H54 (cell line): ENCODE measurements at places on chromosomes 3 and 15.

GRCh38 chr3:150528354-150528797 is 17.9 kb downstream of the SERP1 start:
- DNase-seq: no peak

DNA sequence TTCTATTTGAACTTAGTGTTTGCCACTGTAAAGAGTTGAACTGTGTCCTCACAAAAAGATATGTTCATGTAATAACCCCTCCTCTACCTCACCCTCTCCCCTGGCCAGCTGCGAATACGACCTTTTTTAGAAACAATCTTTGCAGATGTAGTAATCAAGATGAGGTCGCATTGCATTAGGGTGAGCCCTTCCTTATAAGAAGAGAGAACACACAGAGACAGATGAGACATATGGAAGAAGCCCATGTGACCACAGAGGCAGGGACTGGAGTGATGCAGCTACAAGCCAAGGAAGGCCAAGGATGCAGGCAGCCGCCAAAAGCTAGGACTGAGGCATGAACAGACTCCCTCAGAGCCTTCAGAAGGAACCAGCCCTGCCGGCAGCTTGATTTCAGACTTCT is 27.6 kb downstream of the GPR176 start:
- DNase-seq: no peak

DNA sequence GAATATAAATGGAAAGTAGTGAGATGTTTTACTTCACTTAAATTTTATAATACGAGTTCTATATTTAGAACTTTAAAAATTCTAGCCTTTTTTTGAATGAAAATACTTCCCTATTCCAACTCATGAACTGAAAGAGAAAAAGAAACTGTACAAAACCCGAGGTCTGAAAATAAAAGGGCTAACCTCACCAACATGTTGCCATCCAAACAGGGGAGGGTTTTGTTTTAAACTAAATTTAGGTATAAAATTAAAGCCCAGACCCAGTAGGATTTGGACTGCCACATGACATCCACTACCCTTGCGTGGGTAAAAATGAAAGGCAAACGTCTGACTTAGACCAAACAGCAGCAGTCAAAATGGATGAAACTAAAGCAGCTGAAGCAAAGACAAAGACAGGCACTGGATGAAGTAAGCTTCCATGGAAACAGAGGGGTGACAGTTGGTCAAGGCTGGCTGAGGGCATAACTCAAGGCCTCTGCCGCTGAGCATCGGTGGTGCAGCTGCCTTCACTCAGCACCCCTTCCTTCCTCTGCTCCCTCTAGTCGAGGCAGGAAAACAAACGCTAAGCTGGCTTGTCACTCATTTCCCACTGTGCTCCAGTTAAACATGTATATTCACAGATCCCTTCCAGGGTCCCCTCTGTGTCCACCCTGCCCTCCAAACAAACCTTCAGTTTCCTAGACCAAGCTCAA is 58.1 kb downstream of the TM4SF4 start:
- DNase-seq: no peak

DNA sequence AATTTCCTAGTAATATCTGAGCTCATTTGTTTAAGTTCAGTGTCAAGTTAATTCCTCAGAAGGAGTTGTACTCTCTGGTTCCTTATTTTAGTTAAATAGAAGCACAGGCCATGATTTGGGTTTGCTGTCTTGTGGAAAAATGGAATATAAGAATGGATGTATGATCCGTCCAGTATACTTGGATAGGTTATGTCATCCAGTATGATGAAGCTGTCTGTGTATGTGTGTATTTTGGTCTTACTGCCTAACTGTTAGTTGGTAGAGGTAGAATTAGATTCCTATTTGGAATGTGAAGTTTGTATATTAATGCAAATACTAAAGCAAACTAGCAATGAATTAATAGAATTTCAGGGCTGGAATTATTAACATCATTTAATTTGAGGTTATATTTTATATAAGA is 7.9 kb downstream of the KBTBD8 start:
- DNase-seq: no peak

DNA sequence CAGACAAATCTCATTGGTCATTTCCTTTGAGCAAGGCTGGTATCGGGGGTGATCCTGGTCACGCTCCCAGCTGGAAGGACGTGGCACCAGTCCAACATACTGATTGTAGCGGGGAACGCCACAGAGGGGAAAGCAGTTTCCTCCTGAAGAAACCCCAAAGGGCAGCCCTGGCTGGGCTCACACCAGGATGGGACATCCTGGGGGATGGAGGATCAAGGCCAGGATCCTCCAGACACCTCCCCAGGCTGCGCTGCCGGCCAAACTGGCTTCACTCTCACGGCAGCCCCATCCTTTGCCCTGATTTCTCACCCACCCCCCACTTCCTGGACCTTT is 36.6 kb downstream of the MUC20 start:
- no peak for DNase-seq

DNA sequence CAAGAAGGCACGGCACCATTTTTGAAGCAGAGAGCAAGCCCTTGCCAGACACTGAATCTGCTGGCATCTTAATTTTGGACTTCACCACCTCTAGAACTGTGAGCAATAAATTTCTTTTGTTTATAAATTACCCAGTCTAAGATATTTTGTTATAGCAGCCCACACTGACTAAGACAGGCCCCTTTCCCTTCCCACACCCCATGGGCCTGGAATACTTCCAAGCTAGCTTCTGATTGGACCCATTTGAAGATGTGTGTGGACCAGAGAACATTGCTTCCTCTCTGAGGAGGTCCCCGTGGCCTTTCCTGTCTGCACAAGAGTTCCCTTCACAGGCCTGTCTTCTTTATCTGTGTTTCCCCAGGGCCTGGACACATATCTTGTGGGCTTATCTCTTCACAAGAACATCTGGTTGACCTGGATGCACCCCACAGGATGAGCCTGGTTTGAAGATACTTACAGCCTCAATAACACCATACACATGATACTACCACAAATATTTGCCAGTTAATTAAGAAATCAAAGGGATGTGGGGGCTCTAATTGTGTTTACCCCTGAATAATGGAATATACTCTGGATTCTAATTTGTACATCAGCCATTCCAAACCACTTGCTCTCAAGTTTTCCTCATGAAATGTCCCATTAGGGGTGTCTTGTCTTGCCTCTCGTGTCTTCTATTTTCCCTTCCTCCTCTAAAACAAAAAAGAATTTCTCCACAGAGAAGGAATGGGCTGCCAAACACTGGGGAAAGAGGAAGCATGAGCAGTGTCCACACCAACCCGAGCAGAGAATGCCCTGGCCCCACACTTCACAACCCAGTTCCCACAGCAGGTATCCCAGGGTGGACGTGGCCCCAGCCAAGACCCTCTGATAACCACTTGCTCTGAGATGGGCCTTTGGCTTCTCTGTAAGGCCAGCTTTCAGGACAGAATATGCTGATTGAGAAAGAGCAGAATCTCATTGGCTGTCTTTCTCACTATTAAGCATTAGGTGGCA is 42.5 kb downstream of the GLB1 start:
- no peak for DNase-seq

DNA sequence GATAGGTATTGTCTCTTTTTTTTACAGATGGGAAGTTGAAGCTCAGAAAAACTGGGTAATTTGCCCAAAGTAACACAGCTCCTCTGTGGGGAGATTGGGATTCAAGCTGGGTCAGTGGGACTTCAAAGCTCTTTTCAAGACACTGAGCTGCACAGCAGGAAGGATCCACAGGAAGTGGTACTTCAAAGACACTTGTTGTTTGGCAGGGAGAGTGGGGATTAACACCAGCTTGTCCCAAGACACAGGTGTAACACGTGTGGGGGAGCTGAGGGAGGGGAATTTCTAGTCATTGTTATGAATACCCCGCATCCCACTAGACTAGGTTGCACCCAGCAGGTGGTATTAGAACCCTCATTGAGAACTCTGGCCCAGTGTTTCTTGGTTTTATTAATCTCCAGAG is 116.0 kb downstream of the FOXB1 start:
- no peak for DNase-seq

- DNase-seq: no peak
Measured at GRCh38 chr3:187292631-187293515, 1.3 kb upstream of the MASP1 start.

- DNase-seq: no peak
Measured at GRCh38 chr3:149716984-149717383, 35.3 kb downstream of the COMMD2 start.

- no peak for DNase-seq
Measured at GRCh38 chr3:42581400-42581708, 413 bp downstream of the SEC22C start.

GRCh38 chr3:74426571-74426970 is 187.9 kb downstream of the CNTN3 start:
- no peak for DNase-seq

DNA sequence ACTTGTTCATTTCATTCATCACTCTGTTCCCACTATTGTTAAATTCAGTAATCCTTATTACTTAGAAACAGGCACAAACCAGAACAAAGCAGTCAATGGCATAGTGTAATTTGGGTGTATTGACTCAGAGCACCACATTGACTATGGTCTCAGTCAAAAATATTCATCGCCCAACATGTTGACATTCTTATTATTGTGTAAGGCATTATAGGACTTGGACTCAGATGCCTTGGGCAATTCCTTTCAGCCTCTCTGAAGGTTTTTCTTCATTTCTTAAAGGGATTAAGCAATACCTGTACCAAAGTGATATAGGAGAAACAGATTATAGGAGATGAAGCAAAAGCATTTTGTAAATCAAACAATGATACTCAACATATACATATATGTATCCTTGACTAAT is 114.7 kb upstream of the BHLHE40 start:
- DNase-seq: no peak

- no peak for DNase-seq
Measured at GRCh38 chr3:156693166-156693565, 18.8 kb downstream of the TIPARP start.

- no peak for DNase-seq
Measured at GRCh38 chr3:23055733-23056376, 147.3 kb upstream of the UBE2E2 start.

DNA sequence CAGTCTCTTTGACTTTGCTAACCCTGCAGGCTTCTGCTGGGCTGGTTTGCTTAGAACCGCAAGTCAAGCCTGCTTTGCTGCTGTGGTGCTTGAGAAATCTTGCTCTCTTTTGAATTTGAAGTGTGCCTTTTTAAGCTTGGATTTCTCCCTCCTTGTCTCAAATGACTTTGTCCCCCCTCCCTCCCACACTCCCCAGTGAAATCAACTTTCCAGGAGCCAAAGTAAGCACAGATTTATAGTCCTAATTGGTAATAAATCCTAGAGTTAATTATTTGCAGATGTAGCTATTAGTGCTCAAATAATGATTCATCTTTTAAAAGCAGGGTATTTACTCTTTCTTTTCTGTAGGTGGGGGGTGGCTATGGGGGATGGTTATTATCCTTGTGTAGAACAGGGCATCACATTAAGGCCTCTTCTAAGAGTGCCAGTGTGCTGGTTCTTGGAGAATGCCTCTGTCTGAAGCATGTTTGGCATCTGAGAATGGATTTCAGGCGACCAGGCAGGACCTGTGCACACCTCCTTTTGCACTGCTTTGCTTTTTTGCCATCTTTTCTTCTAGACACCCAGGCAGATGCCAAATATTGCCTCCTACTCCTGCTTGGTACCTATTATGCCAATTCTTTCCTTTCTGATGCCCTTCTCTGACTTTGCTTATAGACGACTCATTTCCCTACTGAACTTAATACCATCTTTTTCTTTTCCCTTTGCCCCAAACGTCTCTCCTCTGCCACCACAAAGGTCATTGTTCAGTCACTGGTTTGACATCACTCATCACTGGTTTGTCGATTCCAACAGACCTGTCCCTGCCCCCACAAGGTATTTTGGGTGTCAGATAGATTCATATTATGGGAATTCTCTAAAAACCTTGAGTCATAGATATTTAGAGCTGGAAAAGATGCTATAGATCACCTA is 50.7 kb downstream of the CLDN11 start:
- no peak for DNase-seq

DNA sequence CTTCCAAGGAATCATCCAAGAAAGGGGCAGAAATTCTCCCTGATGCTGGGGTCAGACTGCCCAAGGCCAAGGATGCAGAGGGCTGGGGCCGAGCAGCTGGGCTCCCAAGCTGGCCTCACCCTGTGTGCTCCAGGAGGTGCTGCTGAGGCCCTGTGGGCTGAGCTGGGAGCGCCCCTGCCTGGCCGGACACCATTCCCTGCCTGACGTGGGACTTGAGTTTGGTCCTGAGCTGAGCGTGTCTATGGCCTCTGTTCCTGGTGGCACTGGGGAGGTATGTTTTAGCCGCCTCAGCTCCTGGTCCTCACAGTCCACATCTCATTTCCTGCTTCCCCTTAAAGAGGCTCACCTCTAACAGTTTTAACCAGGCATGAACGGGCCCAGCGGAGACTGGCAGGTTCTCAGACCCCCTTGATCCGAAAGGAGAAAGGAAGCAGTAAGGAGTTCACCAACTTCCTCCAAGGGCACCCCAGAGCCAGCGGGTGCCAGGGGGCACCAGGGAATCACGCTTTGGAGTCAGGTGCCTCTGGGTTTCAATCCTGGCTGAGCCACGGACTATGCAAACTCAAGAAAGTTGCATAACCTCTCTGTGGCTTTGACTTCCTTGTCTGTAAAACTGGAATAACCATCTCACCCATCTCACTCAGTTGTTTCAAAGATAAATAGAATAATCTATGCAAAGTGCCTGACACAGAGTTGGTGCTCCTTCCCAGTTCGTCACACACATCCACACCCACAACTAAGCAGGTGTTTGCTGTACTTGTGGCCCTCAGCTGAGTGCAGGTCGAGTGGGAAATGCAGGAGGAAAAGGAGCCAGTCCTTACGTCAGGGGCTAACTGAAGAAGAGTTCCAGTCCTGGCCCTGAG is 48.6 kb downstream of the SLC12A8 start:
- no peak for DNase-seq

GRCh38 chr3:115685097-115685496 is 61.8 kb downstream of the GAP43 start:
- no peak for DNase-seq

DNA sequence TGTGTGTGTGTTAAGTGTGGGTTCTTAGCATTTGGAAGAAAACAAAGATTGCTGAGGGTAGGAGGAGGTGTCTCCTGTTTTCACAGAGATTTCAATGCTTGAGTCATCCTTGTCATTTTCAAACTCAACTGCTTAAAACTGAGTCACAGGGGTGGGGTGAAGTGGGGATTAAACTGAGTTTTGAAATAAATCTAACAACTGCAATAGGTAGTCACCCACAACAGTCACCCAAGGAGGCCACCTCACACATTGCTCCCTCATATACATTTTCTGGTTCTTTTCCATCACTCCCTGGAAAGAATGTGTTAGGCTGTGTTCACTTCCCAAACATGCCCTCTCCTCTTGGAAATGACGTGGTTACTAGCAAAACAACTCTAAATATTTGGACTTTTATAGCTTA is 187.7 kb upstream of the CMC1 start:
- peak; percentile 19 for DNase-seq

DNA sequence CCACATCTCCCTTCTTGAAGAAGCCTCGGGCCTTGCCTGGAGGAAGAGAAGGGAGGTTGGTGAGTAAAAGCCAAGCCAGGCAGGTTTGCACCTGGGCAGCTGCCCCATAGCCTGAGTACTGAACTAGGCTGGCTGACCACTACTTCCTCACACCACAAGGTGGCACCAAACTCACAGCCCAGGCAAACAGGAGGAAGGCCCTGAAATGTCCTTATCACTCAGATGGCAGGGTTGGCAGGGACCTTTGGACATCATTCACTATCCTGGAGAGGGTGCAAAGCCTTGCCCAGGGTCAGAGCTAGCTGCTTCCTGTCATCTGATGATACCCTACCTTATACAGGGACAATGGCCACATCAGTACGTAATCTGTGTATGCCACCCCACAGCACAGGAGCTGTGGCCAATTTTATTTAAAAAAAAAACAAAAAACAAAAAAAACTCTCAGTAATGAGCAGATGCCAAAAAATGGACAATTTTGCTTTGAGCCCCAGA is 2.2 kb upstream of the GRAMD2A start:
- DNase-seq: peak; percentile 67
